KBM-7 (cell line): ENCODE measurements at places on chromosomes 5 and 9.

DNA sequence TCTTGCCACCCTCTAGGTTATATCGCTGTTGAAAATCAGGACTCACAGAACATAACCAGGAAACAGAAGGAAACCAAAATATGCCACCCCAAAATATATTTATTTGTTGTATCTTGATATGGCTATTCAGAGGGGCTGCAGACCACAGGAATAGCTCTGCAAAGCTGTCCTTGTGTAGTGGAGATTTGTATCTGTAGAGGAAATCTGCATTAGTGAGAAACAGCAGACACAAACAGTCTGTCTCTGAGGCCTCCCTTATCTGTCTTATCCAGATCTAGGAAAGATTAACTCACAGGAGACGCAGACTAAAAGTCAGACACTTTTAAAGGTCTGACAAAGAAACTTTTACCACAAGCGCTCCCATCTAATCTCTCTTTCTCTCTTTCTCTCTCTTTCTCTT lies 54.1 kb upstream of the CEMIP2 start:
- peak; percentile 27 for DNase-seq

DNA sequence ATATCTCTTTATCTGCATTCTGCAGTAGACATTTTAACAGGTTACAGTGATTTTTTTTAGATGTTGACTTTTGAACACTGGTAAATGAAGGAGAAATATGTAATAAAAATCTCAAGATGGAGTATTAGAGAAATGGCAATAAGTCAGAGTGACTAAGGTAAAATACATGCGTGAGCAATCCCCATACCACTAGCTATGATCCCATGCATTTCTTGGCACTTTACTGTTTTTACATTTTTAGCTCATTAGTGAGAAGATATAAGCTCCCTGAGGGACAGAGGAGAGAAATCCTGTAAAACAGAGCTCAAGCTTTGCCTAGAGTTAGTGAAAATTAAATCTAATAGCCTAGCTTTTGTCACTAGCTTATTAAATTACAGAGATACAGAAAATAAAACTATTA lies 181.9 kb upstream of the TRPM3 start:
- DNase-seq: no peak

- DNase-seq: no peak
Measured at GRCh38 chr9:11204521-11204920, 591.7 kb upstream of the PTPRD start.

GRCh38 chr5:164941132-164941531 lies 1435.7 kb downstream of the MAT2B start:
- no peak for DNase-seq

- DNase-seq: no peak
Measured at GRCh38 chr9:81826517-81826906, 101.7 kb upstream of the SPATA31D4 start.

- no peak for DNase-seq
Measured at GRCh38 chr5:83914662-83915418, 194.2 kb upstream of the HAPLN1 start.

GRCh38 chr5:29460971-29461559 lies 1732.4 kb upstream of the CDH6 start:
- DNase-seq: no peak
